ENCODE measurements at places on chromosomes 11 and 22.

GRCh38 chr22:17920145-17920605, 104.2 kb downstream of the MICAL3 start:
- DNase-seq: no peak

DNA sequence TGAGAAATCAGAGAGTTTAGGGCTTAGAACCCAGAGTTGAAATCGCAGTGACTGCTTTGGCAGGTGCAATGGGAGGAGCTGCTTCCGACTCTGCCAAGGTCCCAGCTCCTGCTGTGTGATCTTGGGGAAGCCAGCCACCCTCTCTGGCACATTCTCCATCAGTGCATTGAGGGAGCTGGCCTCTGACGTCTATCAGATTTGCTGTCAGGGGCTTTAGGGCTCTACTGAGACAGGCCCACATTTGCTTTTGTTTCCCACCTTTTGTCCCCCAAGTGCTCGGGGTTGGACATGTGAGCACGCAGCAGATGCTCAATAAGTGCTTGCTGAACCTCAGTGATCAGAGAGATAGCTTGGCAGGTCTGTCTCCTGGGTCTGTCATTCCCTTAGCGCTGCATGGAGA, 10.6 kb upstream of the SOX10 start:
- no peak for DNase-seq

- DNase-seq: no peak
Measured at GRCh38 chr11:67691149-67691548, 16.7 kb upstream of the ALDH3B2 start.

GRCh38 chr11:120985718-120986569, 38.0 kb upstream of the TBCEL start:
- DNase-seq: peak; percentile 47

- DNase-seq: no peak
Measured at GRCh38 chr11:68564261-68564660, 103.7 kb downstream of the PPP6R3 start.

DNA sequence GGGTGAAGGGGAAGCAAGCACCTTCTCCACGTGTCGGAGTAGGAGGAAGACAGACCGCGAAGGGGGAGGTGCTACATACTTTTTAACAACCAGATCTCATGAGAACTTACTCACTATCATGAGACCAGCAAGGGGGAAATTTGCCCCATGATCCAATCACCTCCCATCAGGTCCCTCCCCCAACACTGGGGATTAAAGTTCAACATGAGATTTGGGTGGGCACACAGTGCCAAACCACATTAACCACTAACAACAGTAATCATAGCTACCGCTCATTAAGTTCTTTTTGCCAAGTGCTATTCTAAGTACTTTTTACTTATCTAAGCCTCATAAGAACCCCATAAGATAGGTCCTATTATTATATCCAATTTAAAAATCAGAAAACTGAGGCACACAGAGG, 450.5 kb upstream of the DDI1 start:
- no peak for DNase-seq

- peak; percentile 23 for DNase-seq
Measured at GRCh38 chr11:8671193-8671612, 11.3 kb downstream of the TRIM66 start.

GRCh38 chr22:49251371-49251770, 576.3 kb downstream of the BRD1 start:
- no peak for DNase-seq
